ENCODE measurements at places on chromosomes 12 and 14.

DNA sequence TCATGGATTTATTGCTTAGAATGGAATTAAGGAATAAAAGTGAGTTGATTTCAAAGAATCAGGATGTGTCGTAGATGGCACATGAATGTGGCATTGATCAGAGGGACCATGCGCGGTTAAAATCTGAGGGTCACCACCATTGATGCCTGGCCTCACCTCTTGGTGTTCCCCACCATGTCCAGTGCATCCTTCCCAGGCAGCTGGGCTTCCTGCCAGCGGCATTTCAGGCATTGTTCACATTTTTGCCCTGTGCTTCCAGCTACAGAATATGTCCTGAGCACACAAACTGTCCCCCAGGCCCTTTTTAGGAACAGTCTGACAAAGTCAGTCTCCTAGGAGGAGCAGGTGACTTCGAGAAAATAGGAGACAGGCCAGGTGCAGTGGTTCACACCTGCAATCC, 42.0 kb upstream of the TSPAN9 start:
- no peak for DNase-seq

GRCh38 chr14:68574906-68575305, 218.0 kb downstream of the ZFP36L1 start:
- DNase-seq, result no peak

- no peak for DNase-seq
These were observed 29.3 kb downstream of the NCKAP5L start for GRCh38 chr12:49798934-49799333.

DNA sequence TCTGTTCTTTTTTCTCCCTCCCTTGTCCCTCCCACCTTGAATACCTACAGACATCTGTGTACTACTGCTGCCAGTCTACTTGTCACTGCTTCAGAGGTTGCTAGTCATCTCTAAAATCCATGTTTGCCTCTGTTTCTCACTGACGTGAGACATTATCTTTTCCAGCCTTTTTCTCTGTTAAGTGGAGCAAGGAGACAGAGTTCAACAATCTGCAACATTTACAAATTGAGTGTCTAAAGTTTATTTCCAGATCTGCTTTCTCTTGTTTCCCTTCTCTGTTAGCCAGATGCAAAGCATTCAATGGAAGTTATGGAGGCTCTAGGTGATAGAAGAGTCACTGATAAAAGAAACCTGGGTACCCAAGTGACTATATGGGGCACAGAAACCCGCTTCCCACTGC, 47.5 kb upstream of the CNTN1 start:
- no peak for DNase-seq

GRCh38 chr12:122265886-122266229, 436 bp downstream of the VPS33A start:
- no peak for DNase-seq

- no peak for DNase-seq
These were observed 133.2 kb downstream of the SLC38A4 start for GRCh38 chr12:46692606-46693005.

- DNase-seq, result no peak
These were observed 7.4 kb downstream of the FOXN4 start for GRCh38 chr12:109301643-109302168.

- no peak for DNase-seq
These were observed 13.1 kb upstream of the TMTC1 start for GRCh38 chr12:29796823-29797263.

- no peak for DNase-seq
These were observed 717.8 kb upstream of the TBX3 start for GRCh38 chr12:115401761-115402160.

GRCh38 chr14:76088326-76088725, 63.4 kb upstream of the GPATCH2L start:
- no peak for DNase-seq

GRCh38 chr12:95118138-95118787, 44.8 kb upstream of the NR2C1 start:
- no peak for DNase-seq

DNA sequence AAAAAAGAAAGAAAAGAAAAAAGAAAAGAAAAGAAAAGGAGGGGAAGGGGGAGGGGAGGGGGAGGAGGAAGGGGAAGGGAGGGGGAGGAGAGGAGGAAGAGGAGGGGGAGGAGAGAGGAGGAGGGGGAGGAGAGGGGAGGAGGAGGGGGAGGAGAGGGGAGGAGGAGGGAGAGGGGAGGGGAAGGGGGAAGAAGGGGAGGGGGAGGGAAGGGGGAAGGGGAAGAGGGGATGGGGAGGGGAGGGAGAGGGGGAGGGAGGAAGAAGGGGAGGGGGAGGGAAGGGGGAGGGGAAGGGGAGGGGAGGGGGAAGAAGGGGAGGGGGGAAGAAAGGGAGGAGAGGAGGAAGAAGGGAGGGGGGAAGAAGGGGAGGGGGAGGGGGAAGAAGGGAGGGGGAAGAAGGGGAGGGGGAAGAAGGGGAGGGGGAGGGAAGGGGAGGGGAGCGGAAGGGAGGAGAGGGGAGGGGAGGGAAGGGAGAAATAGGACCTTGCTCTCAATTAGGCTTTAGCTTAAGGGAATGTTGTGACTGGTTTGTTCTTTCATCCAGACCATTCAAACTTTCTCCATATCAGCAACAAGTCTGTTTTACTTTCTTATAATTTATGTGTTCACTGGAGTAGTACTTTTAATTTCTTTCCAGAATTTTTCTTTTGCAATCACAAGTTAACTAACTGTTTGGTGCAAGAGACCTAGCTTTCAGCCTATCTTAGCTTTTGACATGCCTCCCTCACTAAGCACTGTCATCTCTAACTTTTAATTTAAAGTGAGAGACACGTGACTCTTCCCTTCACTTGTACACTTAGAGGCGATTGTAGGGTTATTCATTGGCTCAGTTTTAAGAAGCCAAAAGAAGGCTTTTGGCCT, 76.5 kb upstream of the EGLN3 start:
- DNase-seq, result no peak

GRCh38 chr12:82781309-82781997, 94.7 kb downstream of the TMTC2 start:
- DNase-seq, result no peak

DNA sequence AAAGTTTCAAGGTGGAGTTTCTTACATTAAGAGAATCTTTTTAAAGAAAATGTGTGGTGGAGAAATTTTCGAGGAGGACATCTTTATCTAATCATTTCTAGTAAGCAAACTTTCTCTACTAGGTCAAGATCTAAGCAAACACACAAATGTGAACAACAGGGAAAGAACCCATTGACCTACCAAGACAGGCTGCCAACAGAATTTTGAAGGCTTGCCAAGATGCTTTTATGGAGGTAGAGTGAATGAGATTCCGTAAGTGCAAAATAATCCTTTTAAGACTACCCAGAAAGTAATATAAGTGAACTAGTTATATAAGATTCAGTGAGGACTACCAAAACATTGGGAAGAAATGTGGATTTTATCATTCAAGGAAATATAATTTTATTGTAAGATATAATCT, 357.1 kb upstream of the PDE3A start:
- no peak for DNase-seq

GRCh38 chr14:58650857-58651256, 13.1 kb downstream of the DACT1 start:
- no peak for DNase-seq

DNA sequence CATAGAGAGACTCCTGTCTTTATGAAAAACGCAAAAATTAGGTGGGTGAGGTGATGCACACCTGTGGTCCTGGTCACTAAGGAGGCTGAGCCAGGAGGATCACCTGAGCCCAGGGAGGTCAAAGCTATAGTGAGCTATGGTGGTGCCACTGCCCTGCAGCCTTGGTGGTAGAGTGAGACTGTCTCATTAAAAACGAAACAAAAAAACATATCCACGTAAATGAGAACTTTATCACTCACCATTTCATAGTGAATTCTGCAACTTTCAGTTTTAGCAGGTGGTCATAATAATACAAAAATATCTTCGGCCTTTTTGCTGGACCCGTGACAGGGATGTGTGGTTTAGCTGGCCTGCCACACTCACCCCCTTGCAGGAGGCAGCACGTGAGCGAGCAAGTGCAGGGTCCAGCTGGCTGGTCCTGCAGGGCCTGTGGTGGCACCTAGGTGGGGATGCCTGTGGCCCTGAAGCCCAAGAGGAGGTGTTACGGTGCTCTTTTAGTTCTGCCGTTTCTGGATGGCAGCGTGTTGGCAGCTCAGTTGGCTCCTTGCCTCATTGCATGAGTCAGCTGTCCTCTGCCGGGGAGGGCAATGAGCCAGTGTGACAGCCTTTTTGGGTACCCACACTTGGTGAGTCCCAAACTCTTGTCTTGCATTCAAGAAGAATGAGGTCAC, 1330.7 kb upstream of the TMEM132C start:
- DNase-seq, result no peak
